Stimulated activated CD4-positive, alpha-beta T cell treated with anti-CD3 and anti-CD28 coated beads, Interleukin-1b, Interleukin-23, amount 100 ng/mL, for 24 hours (primary cell): ENCODE measurements at places on chromosomes 4 and X.

- no peak for DNase-seq
Measured at GRCh38 chr4:85783900-85784299, 308.9 kb downstream of the ARHGAP24 start.

GRCh38 chrX:12949927-12950656 lies 24.8 kb upstream of the TMSB4X start:
- peak; percentile 70 for DNase-seq

- DNase-seq: no peak
Measured at GRCh38 chr4:140243278-140243753, 89.3 kb upstream of the MAML3 start.

GRCh38 chr4:117814277-117815246 lies 219.7 kb upstream of the NDST3 start:
- DNase-seq: no peak

DNA sequence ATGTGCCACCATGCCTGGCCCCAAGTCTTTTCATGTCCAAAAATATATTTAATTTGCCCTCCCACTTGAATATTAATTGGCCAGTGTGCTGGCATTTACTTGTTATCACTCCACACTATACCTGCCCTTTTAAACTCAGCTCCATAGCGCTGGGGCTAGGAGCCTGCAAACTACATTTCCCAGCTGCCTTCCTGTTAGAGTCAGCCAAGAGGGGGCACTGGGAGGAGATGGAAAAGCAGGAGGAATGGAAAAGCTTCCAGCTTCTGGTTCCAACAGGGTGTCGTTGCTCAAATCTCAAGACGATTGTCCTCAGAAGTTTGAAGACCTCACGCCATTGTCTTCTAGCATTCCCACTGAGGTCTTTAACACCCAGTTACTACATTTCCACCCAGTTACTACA lies 315.5 kb downstream of the BCOR start:
- no peak for DNase-seq

- no peak for DNase-seq
Measured at GRCh38 chr4:61067381-61067780, 132.7 kb upstream of the ADGRL3 start.

GRCh38 chr4:24372881-24373280 lies 211.5 kb downstream of the DHX15 start:
- DNase-seq: no peak

- no peak for DNase-seq
Measured at GRCh38 chr4:7759635-7760034, 180.0 kb downstream of the AFAP1 start.

- no peak for DNase-seq
Measured at GRCh38 chr4:67712000-67712625, 11.2 kb upstream of the UBA6 start.

- DNase-seq: no peak
Measured at GRCh38 chr4:87622303-87622702, 14.0 kb downstream of the DSPP start.

DNA sequence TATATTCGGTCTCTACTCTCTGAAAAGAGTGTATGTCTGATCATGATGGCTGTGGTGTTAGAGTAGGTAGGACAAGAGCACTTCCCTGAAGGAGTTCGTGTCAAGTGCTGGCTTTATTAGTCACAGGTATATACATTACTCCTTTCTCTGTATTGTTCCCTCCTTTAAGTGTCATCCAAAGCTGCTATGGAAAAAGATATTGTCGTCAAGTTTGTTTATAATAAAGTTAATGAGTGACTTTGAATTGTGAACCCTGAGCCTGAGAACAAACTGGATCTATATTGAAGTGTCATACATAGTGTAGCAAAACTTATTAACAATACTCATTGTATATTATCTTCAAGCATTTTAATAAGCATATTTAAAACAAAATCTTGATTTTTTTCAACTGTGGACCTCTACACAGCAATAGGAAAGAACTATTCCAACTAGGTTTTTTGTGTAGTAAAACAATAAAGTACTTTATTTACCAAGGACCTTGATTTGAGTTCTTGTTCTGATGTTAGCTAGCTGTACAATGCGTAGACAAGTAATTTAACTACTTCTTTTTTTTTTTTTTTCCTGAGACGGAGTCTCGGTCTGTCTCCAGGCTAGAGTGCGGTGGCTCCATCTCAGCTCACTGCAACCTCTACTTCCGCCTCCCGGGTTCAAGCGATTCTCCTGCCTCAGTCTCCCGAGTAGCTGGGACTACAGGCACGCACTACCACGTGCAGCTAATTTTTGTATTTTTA lies 177.7 kb downstream of the RAPGEF2 start:
- no peak for DNase-seq

DNA sequence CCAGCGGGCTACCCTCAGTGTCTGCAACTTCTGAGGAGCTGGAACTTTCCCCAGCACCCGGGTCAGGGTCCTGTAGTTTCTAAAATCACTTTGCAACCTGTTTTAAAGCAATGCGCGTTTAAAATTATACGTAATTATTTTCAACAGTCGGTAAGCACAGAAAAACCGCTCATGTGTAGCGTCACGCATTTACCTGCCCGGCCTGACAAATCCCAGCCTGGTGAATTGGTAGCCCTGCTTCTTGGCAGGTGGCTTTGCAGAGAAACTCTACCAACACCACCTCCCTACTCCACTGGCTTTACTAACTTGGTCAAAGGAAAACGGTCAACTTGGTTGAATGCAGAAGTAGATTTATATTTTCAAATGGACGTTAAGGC lies 640 bp downstream of the BANK1 start:
- DNase-seq: no peak

DNA sequence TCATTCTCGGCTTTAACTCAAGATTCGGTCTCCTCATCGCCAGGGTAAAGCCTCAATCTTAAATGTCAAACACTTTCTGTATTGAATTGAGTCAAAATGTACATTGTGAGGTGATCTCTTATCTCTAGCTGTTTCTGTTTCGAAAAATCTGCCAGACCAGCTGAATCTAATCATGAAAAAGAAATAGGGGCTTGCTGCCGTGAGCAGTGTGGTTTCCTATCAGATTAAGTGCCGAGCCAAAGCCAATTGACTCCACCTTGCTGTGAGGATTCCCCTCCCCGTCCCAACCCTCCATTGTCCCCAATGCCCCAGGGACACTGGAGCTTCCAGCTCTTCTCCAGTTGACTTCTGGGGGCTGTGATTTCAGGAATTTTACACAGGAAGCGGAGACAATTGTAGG lies 12.5 kb upstream of the CRLF2 start:
- DNase-seq: no peak

DNA sequence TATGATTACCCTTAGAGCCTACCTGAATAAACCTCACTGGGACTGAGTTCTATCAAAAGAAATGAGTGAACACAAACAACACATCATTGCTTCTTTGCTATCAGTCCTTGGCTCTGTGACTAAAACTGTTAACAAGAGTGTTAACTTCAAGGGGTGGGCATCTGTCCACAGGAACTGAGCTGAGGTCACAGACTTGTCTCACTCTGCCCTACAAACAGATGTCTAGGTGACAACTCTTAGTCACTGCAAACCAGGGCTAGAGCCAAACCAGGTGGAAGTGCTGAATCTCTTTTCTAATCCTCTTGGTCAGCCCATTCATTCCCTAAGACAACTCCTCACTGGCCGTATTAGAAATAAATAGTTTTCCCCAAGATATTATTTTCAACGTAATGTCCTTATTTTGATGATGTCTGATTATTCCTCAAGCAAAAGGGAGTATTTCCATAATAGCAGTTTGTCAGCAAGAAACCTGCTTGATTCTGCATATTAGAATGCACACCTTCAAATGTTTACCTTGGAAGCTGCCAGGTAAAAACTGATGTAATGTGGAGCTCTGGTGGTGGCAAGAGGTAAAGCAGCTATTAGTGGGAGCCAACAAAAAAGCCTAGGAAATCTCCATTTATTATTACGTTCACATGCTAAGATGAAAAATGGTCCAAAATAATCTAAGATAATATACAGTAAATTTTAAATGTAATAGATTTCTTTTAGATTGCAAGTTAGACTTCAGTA lies 4.0 kb downstream of the COL25A1 start:
- DNase-seq: no peak

- no peak for DNase-seq
Measured at GRCh38 chr4:172927096-172927814, 241.4 kb upstream of the GALNT7 start.

DNA sequence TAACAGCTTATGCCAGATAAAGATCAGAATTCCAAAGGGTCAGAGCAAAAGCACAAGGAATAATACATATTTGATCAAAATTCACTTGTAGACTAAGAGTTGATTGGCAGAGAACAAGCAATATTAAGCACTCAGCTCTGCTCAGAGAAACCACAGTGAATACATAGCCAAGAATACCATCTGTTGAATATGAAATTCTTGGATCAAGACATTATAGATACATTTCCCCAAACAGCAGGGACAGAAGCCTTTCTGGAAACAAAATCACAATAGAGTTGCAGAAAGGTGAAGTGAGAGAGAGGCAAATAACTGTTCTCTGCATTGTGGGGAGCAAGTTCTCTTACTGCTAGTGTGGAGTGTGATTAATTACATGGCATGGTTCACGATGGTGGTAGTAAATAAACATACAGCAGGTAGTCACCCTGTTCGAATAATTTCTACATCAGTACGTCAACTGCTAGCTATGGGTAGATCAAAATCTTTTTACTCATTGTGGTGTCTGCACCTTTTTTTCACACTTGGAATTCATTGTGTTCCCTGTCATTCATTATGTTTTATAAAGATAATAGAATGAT lies 366.7 kb downstream of the PCDH7 start:
- no peak for DNase-seq

- DNase-seq: no peak
Measured at GRCh38 chr4:159367781-159368080, 264.9 kb downstream of the RAPGEF2 start.

DNA sequence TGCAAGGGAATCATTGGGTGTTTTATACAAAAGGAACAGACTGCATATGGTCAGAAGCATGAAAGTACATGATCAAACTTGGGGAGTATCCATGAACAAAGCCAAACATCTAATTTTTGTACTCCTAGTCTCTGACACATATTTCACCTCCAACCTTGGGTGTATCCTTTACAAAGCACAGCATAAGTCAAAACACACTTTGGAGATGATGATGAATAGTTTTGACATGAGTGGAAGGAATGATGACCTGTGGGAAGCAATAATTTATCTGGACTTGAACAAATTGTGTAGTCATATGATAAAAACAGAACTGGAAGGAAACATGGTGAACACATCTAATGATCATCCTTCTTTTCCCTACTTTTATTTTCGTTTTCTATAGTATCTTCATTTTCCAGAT lies 108.7 kb upstream of the PLS3 start:
- no peak for DNase-seq

GRCh38 chrX:19121466-19121865 lies 802 bp downstream of the ADGRG2 start:
- no peak for DNase-seq

DNA sequence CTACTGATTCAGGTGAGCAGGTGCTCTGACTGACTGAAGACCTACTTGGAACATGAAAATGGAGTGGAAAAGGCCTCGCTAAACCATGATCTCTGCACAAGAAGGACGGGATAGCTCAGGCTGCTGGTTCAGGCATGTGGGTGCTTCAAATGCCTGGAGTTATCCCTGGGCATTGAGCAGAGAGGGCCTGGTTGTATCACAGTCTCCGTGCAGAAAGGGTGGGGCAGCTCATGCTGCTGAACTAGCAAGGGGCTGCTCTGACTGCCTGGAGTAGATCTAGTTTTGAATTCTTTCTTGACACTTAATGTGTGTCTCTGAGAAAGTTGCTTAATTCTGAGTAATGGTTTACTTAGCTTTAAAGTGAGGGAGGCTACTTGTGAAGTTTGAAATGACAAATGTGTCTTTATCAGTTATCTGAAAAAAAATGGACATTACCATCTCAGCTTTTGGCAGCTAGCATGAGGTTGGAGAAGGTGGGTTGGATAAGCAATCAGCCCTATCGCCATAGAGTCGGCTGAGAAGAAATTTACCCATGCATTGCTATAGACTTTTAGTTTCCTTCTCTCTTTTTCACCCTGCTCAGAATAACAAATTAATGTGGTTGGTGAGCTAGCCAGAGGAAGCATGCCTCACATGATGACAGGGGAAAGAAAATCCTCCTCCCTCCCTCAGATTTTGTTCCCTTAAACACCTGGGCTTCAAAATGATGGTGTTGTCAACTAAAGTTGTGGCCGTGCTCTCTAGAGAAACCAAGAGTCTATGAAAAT lies 832.4 kb downstream of the STIM2 start:
- DNase-seq: no peak

DNA sequence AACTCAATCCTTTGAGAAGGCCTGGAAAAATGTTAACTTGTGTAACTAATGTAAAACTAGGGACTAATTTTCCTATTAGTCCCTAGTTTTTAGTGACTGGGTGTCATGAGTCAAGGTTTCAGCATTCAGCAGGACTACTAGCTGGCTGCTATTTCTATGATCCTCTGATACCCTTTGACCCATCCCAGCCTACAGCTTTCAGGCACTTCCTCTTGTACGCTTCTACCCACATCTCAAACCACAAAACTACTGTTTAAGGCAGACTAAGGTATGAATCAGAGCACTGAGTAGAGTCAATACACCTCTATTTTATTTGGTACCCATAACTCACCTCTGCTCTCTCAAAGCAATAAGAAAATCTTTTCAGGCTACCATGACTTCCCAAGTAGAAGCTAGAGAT lies 809.6 kb downstream of the PDHA2 start:
- DNase-seq: no peak
